ENCODE measurements at places on chromosomes 13 and 19.
A peak's percentile ranks its signal among the peaks of the same experiment; 100 is the strongest.

- DNase-seq: no peak
Observed at GRCh38 chr13:80141123-80141849, 199.6 kb downstream of the SPRY2 start.

GRCh38 chr13:59715611-59716010, 448.1 kb downstream of the DIAPH3 start:
- no peak for DNase-seq

DNA sequence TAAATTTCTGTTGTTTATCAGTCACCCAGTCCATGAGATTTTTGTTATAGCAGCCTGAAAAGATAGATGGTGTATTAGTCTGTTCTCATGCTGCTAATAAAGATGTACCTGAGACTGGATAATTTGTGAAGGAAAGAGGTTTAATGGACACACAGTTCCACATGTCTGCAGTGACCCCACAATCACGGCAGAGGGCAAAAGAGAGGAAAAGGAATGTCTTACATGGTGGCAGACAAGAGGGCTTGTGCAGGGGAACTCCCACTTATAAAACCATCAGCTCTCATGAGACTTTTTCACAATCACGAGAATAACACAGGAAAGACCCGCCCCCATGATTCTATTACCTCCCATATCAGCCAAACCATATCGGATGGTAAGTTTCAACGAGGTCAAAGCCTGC, 309.2 kb downstream of the LIG4 start:
- no peak for DNase-seq

- DNase-seq: no peak
Observed at GRCh38 chr13:112804374-112804773, 114.5 kb downstream of the ATP11A start.

DNA sequence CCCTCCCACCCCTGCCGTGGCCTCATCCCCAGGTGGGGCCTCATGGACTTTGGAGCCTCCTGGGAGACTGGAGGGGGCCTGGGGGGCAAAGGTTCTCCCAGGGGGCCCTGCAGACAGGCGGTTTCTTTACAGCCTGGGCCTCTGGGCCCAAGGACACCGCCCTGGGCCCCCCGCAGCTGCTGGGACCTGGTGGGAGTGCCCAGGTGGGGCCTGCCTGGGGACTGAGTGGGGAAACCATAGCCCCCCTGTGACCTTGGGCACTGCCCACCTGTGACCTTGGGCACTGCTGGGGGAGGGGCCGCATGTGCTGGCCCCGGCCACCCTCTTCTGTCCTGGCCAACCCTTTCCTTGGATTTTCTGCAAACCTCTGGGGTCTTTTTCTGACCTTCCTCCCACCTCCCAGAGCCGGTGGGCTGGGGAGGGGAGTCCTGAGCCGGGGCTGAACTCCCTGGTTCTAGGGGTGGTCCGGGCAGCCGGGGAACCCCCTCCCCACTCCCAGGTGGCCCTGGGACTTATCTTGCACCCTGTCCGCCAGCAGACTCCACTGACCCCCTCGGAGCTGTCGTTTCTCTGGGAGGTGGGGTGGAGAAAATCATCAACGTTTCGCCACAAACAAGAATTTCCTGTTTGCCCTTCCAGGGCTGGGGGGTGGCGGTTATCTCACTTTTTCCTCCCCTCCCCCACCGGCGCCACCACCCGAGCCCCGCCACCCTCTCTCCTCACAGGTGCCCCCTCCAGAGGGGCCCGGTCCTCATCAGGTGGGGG, 27.0 kb downstream of the ARID3A start:
- DNase-seq: peak; percentile 65

DNA sequence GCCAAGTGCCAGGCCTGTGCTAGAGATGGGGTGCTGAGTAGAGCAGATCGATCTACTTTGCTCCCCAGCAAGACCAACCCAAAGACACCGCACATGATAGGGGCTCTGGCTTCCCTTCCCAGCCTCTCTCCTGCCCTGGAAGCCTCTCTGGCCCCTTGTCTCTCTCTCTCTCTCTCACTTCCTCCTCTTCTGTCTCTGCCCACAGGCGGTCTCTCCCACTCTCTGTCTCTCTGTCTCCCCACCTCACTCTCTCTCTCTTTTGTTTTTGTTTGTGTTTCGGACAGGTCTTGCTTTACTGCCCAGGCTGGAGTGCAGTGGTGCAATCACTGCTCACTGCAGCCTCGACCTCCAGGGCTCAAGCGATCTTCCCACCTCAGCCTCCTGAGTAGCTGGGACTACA, 1.3 kb downstream of the SELENOV start:
- no peak for DNase-seq

DNA sequence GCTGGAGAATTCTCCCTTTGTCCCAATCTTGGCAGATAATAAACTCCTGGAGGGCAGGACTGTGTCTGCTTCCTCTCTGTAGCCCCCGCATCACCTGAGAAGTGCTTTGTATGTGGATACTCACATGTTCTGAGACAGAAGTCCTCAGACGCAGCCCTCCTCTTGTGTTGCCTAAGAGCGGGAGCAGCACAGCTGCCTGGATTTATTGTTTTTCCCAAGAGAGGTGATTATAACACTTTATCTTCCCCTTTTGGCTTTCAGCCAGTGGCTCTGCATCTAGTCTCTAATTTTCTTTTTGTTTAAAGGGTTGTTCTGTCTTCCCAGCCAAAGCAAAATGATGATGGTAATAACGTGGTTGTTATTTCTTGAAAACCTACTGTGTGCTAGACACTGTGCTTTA, 36.1 kb downstream of the OLFM4 start:
- DNase-seq: no peak

GRCh38 chr19:8081569-8082550, 29.3 kb downstream of the CCL25 start:
- DNase-seq: no peak

GRCh38 chr19:58558066-58558622, at the start of gene UBE2M:
UBE2M (minus strand) TSS chr19:58558611; CDS start chr19:58558381, 230 bp downstream.
- DNase-seq: no peak

GRCh38 chr13:38819053-38819452, 132.2 kb downstream of the FREM2 start:
- peak; percentile 19 for DNase-seq

DNA sequence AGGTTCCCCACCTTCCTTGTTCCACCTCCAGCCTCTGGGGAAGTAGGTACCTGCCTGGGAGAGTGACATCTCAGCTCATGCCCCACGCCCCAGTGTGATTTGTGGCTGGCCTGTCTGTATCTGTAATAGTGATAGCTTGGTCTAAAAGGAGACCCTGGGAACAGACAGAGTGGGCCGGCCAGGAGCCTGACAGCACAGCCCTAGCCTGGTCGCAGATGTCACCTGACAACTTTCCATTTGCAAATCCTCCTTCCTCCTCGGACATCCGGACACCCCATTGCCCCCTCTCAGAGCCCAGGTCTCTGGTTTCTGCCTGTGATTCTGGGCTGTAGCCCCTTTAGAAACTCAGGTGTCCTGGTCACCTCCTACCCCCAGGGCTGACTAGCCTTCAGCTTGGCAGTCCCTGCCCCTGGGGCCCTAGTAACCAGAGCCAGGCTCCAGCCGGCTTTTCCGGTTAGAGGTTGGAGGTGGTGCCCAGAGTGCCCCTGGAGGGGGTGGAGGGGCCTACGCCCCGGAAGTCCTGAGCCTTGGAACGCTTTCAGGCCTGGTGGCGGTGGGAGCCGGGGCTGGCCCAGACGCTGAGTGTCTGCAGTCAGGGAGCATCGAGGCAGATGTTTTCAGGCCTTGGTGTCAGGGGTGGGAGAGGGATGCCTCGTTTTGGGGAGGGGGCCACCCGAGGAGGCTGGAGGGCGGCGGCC, 6.5 kb downstream of the LRRC8E start:
- DNase-seq: peak; percentile 47

DNA sequence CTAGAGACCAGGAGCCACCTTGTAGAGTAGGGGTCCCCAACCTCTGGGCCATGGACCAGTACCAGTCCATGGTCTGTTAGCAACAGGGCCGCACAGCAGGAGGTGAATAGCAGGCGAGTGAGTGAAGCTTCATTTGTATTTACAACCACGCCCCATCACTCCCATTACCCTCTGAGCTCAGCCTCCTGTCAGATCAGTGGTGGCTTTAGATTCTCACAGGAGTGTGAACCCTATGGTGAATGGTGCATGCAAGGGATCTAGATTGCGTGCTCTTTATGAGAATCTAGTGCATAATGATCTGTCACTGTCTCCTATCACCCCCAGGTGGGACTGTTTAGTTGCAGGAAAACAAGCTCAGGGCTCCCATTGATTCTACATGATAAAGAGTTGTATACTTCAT, 303.6 kb downstream of the KCNRG start:
- no peak for DNase-seq

DNA sequence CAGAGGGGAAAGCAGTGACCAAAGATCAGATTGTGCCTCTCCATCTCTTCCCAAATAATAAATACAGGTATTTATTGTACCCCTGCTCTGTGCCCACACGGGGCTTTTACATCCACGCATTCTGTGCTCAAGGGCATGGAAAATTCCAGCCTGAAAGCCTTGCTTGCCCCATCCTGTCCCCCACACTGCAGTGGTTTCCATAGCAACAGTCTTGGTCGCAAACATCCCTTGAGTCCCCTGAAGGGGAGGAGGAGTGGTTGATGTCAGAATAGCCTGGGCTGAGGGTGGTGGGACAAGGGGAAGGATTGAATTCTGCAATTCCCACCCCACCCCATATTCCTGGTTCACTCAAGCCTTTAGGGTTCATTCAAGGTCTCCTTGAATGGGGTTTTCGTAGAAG, 41.0 kb upstream of the USP29 start:
- no peak for DNase-seq

GRCh38 chr13:87120476-87120875, 550.7 kb upstream of the SLITRK5 start:
- DNase-seq: no peak

All from iPS-NIHi11 (cell line).